ENCODE measurements at places on chromosomes 4 and X.

- DNase-seq = no peak
Measured at GRCh38 chr4:139022835-139023234, 7.3 kb downstream of the NOCT start.

- DNase-seq = no peak
Measured at GRCh38 chrX:57586360-57586759, 5.5 kb upstream of the ZXDB start.

GRCh38 chrX:15418041-15418706 is 34.0 kb upstream of the VEGFD start:
- DNase-seq = no peak

DNA sequence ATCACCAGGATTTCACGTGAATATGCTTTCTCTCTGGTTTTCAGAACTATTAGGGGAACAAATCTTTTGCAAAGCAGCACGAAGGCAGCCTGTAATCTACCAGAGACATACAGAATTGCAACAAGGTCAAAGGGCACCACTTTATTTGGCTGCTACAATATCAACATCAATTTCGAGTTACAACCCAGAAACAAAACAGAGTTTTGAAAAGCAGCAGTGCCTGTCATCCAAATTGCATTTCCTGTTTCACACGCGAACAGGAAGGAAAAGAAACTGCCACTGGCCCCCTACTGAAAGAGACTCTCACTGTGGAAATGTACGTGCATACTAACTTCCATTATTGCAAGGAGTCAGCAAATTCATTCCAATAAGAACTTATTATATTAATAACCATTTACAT is 17.1 kb upstream of the C1QTNF7 start:
- no peak for DNase-seq

DNA sequence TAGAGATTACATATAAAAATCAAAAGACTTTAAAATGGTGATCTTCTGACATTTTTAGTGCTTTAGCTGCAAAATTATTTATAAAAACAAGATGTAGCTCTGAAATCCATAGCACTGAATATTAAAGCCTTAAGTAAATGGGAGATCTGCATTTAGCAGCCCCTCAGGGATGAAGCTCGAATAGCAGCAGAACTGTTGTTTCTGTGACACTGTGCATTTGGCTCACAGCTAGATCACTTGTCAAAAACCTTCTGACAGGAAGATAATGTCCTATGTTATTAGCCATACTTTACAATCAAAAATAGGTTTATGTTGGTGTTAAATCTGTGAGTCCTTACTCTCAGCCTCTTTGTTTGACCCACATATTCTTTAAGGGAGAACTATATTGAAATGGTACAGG is 14.1 kb upstream of the PYURF start:
- no peak for DNase-seq

DNA sequence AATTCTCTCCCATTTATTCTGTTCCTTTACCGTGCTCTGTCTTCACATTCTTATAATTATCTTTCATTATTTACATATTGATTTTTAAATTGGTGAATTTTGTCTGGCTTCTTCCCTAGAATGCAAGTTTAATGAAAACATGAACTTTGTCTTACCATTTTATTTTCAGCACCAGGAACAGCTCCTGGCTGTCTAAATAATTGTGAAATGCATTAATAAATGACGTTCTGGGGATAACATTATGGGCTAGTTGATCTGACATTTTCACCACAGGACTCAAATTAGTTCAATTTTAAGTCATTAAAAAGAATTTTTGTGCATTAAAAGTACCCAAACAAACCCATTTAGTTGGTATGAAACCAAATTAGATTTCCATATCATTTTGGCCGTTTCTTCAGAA is 97.5 kb downstream of the KCTD8 start:
- DNase-seq = no peak

GRCh38 chr4:6095023-6095752 is 77.0 kb upstream of the C4orf50 start:
- DNase-seq = no peak

DNA sequence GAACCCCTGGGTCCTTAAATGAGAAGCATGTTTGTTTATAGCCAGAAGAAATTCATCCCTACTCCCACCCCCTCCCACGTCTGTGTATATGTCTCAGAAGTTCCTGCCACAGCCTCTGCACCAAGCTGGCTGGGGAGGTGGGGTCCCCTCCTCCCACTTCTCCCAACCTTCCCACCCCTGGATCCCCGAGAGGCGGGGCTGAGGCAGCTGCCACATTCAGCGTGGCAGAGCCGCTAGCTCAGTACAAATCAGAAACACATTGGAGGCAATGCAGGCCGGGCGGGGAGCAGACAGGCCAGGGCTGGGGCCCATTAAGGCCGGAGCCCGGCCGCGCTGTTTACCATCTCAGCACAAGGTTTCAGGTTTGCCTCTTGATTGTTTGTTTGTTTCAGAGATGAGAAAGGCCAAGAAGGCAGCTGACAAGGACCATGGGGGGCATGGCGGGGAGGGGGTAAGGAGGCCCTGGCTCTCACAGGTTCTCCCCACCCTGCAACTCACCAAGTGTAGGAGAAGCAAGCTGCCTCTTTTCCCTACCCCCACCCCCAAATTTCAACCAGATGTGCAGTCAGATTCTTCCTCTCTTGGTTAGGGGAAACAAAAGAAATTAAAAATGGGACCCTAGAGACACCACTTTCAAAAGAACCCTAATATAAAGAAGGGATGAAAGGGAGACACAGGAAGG is 22.3 kb downstream of the PJA1 start:
- DNase-seq = no peak

DNA sequence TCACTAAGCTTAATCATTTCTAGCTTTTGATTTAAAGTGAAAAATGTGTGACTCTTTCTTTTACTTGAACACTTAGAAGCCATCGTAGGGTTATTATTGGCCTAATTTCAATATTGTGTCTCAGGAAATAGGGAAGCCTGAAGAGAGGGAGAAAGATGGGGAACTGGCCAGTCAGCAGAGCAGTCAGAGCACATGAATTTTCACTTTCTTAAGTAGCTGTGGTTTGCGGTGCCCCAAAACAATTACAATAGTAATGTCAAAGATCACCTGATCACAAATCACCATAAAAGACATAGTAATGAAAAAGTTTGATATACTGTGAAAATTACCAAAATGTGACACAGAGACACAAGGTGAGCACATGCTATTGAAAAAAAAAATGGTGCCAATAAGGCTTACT is 45.5 kb downstream of the CENPC start:
- no peak for DNase-seq

DNA sequence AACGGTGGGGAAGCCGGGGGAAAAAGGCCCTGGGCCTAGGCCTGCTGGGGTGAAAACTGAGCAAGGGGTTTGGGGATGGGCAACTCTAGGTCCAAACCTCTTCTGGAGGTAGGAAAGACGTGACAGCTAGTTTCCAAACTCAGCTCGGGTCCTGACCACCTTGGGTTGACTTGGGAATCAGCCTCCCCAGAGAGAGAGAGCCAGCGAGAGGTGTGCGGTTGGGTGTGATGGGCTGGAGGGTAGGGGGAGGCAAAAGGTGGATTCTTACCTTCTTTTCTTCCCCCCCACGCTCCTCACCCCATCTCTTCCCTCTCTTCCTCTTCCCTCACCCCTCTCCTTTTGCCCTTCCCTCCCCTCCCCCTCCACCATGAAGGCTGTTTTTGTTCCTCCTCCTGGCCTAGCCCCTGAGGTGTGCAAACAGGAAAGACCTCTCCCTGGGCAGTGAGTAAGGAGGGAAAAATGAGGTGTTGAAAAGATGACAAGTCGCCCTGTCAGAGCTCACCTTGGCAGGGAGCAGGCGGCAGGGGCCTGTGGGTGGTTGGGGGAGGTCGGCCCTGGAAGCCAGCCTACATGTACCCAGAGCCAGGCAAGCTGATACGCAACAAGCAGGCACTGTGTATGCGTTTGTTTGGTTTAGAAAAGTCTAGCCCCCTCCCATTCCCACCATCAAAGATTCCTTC is 14.8 kb downstream of the PJA1 start:
- no peak for DNase-seq

- DNase-seq = no peak
Measured at GRCh38 chrX:13673016-13673415, 15.9 kb upstream of the RAB9A start.

DNA sequence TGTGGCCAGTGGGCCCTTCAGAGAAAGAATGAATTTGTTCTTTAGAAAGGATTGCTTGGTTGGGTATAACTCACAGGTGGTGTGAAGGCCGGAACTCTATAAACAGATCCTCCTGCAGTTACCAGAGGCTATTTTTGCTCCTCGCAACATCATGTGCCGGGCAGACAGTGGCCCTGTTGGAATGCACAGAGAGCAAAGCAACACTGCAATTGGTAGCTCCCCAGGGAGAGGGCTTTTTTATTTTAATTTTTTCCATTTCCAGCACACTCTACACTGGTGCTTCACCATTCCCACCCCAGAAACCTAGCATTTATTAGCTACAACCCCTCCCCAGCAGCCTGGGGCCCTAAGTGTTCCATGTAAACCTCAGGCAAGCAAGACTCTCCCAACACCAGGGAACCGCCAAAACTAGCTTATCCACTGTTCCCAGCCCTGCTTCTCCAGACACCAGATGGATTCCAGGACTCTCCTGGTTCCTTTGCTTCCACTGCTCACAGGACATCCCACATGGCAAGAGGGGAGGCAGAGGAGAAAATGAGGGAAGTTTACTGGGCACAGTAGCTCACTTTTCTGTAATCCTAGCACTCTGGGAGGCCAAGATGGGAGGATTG is 75.1 kb upstream of the TMEM164 start:
- DNase-seq = no peak

DNA sequence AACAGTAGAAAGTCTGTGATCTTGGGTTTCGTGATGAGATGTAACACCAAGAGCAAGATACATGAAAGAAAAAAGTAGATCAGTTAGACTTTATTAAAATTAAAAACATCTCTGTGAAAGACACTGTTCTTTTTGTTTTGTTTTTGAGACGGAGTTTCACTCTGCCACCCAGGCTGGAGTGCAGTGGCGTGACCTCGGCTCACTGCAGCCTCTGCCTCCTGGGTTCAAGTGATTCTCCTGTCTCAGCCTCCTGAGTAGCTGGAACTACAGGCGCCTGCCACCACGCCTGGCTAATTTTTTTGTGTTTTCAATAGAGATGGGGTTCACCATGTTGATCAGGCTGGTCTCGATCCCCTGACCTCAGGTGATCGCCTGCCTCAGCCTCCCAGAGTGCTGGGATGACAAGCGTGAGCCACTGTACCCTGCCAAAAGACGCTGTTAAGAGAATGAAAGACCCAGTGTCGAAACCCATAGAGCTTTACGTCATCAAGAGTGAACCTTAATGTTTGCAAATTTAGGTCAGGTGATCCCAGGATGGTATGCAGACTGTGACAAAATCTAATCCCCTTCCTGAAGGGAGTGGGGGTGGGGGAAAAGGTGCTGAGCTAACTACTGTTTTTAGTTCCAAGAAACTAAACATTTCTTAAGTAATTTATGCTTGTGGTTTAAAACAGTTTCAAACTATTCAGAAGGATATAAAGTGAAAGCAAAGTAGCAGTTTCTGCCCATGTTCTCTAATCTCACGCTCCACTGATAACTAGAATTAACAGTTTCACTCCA is 8.0 kb downstream of the OFD1 start:
- DNase-seq = no peak

DNA sequence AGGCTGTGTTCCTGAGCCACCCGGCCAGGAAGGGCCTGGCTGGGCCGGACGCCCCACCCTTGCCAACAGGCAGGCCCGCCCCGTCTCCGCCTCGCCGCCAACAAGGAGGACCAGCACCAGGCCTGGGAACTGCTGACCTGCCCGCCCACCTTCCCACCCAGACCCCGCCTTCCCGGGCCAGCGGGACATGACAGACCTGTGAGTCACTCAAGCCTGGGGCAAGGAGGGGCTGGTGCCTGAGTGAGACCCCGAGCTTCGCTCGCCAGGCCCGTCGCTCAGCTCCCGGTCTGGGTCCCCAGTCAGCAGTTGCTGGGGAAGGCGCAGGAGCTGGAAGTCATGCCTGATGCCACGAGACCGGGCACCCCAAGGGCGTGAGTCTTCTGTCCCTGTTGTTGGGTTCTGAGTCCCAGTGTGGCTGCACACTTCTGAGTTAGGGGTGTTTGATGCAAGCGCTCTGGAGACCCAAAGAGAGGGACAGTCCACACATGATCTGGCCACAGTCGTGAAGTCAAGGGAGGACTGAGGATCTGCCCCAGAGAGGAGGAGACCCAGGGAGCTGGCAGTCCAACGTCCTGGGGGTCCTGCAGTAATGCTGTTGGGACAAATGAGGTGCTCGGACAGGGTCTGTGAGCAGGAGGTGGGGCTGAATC is at the start of gene DNASE1L1:
TSS of gene DNASE1L1 (minus strand) at position 33 of the 650 bp plus-strand sequence. CDS start 3,686 bp downstream, outside the sequence.
- no peak for DNase-seq

DNA sequence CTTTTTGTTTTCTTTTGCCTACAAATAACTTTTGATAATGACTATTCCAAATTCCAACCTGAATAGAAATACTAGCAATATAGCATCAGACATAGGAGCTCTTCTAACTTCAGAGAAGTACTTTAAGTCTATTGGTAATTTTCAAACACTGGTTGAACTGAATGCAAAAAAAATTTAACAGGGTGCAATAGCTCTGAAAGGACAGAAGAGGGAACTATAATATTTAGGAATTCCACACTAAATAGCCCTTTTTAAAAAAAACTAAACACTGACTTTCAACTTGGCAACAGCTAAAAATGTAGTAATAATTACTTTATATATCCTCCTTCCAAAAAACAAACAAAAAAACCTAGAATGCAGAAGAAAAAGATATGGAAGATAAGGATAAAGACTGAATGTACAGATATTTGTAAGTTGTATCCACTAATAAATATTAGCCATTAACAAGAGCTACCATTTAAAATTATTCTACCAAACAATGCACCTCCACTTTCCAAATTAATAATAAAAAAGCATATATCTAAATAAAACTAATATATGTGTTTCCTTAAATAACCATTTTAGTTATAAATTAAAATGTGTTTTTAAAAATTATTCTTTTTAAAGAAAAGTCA is 81.4 kb downstream of the FBXW7 start:
- peak; percentile 14 for DNase-seq

GRCh38 chr4:18664171-18664570 is 642.6 kb upstream of the LCORL start:
- no peak for DNase-seq

GRCh38 chrX:151153086-151153485 is 23.3 kb upstream of the GPR50 start:
- DNase-seq = peak; percentile 29

DNA sequence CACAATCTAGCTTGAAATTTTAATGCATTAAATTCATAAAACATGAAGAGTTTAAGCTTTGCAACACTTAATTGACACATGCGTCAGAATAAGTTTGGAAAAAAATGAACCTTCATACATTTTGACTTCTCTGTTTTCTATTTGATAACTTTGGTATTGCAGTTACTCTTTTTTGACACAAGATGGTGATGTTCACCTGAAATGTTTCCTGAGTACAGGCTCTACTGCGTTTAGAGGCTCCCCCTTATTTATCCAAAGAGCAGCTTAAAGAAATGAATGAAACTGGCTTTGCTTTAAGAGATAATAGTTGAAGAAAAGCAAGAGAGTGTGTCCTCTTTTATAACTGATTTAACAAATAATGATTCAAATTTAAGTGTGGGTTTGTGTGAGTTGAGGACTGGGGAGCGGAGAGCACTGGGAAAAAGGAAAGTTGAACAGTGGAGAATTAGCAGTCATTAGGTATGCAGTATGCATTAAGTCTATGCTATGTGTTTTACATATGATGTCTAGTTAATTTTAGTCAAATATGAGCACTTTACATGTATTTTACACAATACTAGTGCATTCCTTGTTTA is 180.6 kb upstream of the NUDT6 start:
- peak; percentile 30 for DNase-seq

- no peak for DNase-seq
Measured at GRCh38 chrX:147832707-147833348, 78.9 kb upstream of the FMR1 start.

- no peak for DNase-seq
Measured at GRCh38 chr4:162046135-162046534, 117.7 kb downstream of the FSTL5 start.
